ENCODE measurements at places on chromosomes 6 and 20.

GRCh38 chr20:3378138-3378537 lies 29.3 kb downstream of the DNAAF9 start:
- DNase-seq: no peak

- DNase-seq: no peak
Observed at GRCh38 chr6:22145376-22145775, 151.5 kb downstream of the PRL start.

- DNase-seq: peak; percentile 53
Observed at GRCh38 chr6:111750753-111751673, 122.2 kb downstream of the FYN start.

- no peak for DNase-seq
Observed at GRCh38 chr6:151058021-151058733, 181.6 kb upstream of the AKAP12 start.

DNA sequence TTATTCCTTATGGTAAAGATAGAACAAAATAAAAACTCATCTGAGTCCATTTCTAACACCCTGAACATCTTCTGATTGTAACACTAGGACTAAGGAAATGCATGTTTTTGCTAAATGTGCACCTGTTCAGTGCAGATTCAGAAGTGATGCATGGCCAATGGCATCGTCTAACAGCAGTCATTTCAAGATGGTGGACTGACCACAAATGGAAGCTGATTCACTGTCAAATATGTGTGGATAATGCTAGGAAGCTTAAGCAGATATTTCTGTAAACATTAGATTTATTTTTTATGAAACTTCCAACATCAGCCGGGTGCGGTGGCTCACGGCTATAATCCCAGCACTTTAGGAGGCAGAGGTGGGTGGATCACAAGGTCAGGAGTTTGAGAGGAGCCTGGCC lies 394.8 kb downstream of the SAMD5 start:
- DNase-seq: no peak

GRCh38 chr6:17475606-17476244 lies 82.3 kb downstream of the CAP2 start:
- DNase-seq: no peak
